Ascending aorta (tissue), 2 donors: ENCODE measurements at places on chromosomes 4 and X.

- no peak for DNase-seq
Observed at GRCh38 chr4:3412257-3413020, 29.3 kb upstream of the HGFAC start.

DNA sequence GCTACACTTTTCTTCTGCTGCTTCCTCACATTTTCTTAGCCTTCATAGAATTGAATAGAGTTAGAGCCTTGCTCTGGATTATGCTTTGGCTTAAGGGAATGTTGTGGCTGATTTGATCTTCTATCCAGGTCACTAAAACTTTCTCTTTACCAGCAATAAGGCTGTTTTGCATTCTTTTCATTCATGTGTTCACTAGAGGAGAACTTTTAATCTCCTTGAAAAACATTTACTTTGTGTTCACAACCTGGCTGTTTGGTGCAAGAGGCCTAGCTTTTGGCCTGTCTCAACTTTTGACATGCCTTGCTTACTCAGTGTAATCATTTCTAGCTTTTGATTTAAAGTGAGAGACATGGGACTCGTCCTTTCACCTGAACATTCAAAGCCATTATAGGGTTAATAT is 87.7 kb upstream of the RAB40AL start:
- DNase-seq: no peak

- DNase-seq: no peak
Observed at GRCh38 chr4:80927420-80927819, 103.1 kb upstream of the BMP3 start.

- no peak for DNase-seq
Observed at GRCh38 chr4:37561803-37562207, 124.4 kb downstream of the RELL1 start.

DNA sequence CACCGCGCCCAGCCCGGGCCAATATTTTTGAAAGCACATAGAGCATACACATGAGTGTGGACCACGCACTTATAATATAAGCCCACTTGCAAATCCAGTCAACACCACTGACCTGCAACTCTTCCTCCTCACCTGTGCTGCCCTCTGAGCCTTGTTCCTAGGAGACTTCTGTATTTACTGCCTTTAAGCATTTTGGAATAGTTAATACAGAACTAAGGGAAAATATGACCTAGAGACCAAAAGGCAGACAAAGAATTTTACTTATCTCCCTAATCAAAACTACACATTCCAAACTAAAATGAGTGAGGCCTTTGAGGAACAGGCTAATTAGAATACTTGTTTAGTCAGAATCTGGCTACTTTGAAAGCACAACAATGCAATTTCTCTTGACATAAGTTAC is 89.1 kb downstream of the RELL1 start:
- no peak for DNase-seq

DNA sequence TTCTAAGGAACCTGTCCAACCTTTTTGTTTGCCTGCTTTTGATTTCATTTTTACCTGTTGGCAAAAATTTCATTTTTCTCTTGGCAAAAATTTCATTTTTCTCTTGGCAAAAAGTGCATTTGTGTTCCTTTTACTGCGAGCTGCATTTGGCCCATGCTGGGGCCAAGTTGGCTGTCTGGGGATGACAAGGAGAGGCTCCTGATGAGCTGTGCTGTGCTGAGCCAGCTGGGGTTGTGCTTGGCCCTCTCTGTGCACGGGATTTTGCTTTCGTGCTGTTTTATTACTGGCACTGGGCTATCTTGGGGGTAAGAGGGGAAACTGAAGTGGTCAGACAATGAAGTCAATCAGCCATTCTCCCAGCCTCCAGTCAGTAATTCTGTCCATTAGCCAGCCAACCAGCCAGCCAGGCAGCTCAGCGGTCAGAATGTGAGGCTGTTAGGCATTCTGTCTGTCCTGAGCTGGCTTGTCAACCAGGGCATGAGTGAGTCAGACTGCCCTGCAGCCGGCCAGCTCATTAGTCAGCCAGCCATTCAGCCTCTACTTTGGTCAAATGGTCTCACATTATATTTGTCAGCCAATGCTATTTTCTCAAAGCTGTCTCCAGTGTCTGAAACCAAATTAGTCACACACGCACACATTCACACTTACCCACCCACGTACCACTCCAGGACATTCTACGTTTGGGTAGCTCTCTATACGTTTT is 56.9 kb upstream of the PRPS1 start:
- peak; percentile 16 for DNase-seq

GRCh38 chrX:14506866-14507265 is 22.5 kb upstream of the GLRA2 start:
- no peak for DNase-seq

- no peak for DNase-seq
Observed at GRCh38 chr4:160386846-160387245, 1284.0 kb downstream of the RAPGEF2 start.

DNA sequence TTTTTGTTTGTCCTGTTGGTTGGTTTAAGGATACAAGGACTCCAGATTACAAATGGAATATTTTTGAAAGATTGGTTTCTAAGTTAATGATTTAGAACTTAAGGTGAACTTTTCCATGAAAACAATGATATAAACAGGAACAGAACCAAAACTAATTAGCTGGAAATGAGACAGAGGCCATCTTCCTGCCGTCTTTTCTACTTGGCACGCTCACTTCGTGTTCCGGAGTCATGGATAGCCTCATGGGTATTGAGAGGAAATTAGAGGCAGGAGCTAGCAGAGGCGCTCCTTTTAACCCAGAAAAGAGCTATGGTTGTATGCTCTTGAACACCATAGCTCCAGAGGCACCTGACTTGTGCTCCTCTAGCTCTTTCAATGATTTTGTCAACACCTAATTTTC is 2.4 kb downstream of the FAM241A start:
- no peak for DNase-seq

- no peak for DNase-seq
Observed at GRCh38 chrX:78322863-78323262, 4.5 kb downstream of the CYSLTR1 start.

DNA sequence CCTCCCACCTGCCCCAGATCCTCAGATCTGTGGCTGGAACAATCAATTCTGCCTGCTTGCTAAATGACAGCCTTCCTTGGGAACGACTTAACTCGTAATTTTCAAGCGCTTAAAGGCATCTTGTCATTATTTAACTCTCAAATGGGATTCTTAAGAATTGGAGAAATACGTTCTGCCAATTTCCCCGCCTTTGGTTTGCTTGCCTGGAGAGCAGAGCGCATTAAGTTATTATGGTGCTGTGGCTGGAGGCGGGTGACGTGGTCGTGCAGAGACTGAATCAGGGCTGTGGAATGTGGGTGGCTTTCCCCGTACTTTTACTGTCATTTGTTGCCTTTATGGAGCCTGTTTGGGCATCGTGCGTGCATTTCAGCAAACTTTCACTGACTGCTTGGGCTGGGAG is 78.9 kb upstream of the PSAPL1 start:
- DNase-seq: no peak

DNA sequence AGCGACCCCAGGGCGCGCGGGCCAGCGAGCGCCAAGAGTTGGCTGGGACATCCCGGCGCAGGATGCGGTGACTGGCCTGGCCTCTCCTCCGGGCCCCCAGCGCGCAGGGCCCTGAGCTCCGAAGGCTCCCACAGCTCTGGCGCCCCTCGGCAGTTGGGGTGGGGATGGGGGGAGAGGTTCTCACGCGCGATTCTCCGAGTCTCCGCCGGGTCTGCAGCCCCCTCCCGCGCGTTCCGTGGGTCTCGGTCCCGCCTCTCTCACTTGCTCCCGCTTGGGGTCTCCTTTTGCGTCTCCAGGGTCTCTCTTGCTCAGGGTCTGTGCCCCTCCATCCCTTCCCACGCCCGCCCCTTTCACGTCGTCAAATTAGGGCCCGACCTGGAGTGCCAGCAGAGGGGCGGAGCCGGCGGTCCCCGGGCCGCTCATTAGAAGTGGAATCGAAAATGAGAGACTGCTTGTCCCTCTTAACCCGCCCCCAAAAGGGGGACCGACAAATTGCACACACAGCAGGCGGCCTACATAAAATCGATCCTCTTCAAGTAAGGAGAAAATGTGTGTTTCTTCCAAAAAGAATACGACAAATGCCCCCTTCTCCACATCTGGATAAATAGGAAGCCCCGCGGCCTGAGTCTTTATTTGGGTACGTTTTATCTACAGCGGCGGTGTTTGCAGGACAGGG is 877 bp upstream of the NKX1-1 start:
- no peak for DNase-seq

DNA sequence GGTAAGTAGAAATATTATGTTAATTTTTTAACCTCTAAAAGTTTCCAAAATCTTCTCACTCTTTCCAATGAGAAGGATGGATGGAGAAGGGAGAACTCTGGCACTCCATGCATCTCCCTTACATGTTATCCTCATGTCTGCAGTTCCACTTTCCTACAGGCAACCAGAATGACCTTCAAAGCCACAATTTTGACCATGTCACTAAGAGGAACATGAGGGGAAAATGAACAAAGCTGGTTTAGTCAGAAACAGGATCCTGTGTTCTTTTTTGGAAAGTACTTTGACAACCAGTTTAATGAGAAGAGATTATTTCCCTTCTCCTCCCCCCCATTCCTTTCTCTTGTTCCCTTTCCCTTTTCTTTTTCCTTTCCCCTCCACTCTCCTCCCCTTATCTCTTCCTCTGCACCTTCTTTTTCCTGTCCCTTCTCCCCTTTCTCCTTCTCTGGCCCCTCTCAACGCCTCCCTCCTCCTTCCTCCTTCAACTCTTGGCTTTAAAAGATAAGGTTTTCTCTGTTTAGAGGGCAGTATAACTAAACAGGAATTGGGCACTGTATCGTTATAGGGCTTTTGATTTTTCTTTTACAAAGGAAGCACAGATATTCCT is 42.5 kb downstream of the DTHD1 start:
- DNase-seq: no peak

GRCh38 chr4:151417164-151417571 is 8.2 kb downstream of the FHIP1A start:
- no peak for DNase-seq

DNA sequence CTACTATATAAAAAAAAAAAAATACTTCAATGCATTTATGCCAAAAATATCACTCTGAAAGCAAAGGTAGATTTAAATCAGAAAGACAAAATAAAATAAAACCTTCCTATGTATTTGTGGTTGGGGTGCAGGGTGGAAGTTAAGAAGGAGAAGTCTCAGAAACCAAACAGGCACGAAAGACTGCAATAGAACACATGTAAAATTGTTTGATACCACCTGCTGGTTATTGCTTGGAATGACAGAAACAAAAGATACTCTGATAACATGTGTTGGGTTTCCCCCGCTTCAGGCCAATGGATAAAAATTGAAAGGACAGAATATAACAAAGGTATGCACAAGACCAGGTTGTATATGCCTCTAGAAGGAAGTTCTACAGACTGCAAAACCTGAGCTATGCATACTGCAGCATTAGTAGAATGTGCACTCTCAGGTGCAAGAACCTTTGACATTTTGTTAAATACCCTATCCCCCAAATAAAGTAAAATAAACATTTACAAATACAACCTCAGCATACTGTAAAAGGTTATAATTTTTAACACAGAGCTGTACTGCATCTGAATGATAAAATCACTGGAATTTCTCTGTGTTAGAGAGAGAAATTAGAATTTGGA is 118.8 kb downstream of the GABRA2 start:
- DNase-seq: no peak

GRCh38 chrX:115173181-115173580 is 16.0 kb upstream of the RBMXL3 start:
- no peak for DNase-seq

- DNase-seq: no peak
Observed at GRCh38 chrX:124333862-124334261, 1.4 kb downstream of the TEX13D start.

- DNase-seq: no peak
Observed at GRCh38 chrX:139293991-139294390, 236.5 kb upstream of the F9 start.

GRCh38 chrX:23901060-23901459 is 6.7 kb downstream of the APOO start:
- DNase-seq: no peak

GRCh38 chr4:40559585-40560465 is 69.8 kb downstream of the RBM47 start:
- DNase-seq: no peak

DNA sequence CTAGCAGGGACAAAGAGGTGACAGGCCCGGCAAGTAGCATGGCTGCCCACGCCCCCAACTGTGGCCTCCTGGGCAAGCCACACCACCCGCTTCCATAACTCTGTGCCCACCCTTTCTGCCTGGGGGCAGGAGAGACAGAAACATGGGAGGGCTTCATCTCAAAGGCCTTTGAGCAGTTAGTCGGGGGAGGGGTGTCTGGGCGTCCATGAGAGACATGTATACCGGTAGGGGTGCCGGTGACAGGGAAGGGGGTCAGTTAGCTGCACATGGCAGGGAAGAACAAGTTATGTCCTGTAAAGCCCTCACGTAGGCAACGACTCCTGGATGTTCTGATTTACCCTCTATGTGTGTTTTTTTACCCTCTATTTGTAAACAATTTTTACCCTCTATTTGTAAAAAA is 9.3 kb downstream of the PDZD4 start:
- DNase-seq: no peak

DNA sequence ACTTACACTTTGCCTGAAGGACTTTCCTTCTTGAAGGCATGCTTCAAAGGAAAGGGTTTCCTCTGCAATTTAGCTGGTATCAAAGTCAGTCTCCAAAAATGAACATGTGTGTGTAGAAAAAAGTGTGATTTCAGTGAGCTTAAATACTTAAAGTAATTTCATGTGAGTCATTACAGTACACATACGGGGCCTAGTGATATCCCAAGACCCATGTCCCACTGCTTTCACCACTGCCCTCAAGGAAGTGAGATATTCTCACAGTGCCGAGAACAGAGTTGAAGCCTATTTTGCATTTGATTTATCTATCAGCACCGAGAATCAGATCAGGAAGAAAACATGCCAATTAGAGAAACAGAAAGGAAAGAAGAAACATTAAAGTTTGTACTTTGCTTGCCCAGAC is 61.0 kb downstream of the CHST7 start:
- DNase-seq: no peak

- DNase-seq: no peak
Observed at GRCh38 chrX:22660756-22661155, 339.0 kb upstream of the DDX53 start.

GRCh38 chr4:128707864-128708263 is 101.6 kb upstream of the JADE1 start:
- no peak for DNase-seq

DNA sequence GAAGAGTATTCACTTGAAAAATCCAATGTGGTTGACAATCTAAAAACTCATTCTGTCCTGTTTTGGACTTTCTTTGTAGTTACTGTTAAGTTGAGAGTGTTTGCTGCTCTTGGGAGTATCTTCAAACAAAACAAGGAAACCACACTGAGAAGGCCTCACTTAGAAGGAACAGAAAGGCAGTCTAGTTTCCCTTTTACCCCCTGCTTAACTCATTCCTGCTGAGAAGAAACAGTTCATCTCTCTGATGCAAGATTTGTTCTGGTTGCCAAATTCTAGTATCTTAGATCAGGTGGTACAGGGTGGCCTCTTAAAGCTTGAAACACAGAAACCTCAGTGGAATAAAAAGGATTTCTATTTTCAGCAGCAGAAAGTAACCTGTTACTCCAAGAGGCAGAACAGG is 41.4 kb downstream of the GUCY2F start:
- no peak for DNase-seq
